ELR (cell line): ENCODE measurements at places on chromosomes 1 and 21.

DNA sequence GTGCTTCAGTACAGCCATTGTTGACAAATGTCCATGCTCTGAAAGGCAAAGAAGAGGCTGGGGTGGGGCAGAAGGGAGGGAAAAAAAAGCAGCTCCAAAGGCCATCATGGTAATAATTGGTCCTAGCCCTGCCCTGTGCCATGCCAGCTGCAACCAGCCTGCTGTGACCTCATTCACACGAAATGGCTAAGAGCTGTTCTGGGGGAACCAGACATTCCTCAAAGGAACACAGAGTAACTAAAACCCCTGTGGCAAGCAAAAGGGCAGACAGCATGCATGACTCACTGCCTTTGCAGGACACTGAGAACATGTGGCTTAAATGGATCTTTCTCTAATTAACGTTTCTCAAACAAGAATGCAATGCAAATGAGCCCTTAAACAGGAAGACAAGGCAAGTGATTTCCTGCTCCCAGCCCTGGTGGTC is 42.3 kb downstream of the STYXL2 start:
- DNase-seq: peak; percentile 68

DNA sequence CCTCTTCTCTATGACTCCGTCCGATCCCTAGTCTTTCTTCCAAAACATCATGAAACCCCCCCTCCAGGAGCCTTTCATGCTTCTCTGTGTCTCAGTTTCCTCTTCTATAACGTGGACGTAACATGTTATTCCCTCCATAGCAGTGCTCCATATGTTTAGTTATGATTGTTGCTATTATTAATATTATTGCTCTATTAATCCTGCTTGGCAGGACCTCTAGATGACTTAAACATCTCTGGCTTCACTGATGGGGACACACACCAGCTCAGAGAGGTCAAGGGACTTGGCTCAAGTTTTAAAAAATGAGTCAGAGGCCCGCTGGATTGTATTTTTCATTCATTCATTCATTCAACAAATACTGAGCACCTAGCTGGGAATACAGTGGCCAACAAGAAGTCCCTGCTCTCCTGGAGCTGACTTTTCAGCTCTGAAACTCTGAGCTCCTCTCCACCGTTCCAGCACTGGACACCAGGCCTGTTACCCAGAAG is 404 bp upstream of the CPLANE2 start:
- peak; percentile 34 for DNase-seq

DNA sequence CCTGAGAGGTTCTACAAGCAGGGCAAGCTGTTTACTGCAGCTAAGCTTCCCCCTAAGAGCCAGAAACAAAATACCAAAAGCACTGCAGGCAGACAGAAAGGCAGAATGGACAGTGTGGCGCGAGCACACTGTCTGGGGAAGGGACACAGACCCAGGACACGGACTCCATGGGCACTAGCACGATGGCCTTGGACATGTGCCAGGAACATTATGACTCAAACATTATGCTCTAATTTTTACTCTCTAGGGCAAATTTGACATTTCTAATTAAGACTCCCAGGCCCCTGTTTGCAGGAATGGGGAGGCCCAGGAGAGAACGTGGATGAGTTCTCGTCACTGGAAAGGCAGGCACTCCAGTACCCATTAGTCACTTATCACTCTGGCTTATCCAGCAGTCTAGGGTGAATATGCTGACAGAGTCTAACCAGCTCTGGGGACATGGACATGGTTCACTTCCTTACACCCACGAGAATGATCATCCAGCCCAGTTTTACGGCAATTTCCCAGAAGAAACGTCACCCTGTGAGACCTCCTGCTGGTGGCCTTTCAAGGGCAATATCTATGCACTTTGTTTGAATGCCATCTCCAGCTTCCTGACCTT is 45.1 kb downstream of the CAPN8 start:
- no peak for DNase-seq

- peak; percentile 93 for DNase-seq
These were observed 1.9 kb upstream of the ZFYVE9 start for GRCh38 chr1:52139817-52140540.
